Aorta (tissue), 5 donors: ENCODE measurements at places on chromosomes 1 and 21. TPM values are rescaled to one million over a fixed set of nuclear protein-coding genes. Genes with fewer than 3 reads are reported as not detected.

GRCh38 chr1:20115479-20115878 lies 3.9 kb downstream of the PLA2G2D start:
- DNase-seq = no peak

- DNase-seq = no peak
Observed at GRCh38 chr21:41220208-41220733, 52.3 kb downstream of the BACE2 start.

- no peak for DNase-seq
Observed at GRCh38 chr1:107477233-107477632, 336.4 kb downstream of the NTNG1 start.

- no peak for DNase-seq
Observed at GRCh38 chr1:201551877-201552731, 13.2 kb downstream of the NAV1 start.

DNA sequence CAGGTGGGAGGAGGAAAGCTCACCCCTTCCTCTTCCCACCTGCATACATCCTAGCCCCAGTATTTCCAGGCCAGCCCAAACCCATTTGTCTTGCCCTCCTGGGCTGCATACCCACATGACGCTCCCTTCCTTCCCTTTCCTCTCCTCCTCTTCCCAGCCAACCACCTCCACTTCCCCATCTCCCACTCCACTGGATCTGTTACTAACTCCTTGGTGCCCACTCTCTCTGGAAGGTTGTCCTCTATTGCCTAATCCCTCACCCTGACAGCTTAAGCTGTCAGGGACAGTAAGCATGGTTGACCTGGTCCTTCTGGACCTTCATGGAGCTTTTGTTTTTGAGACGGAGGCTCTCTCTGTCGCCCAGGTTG lies 23.0 kb upstream of the SYNC start:
- no peak for DNase-seq

- no peak for DNase-seq
Observed at GRCh38 chr1:75317976-75318375, 183.8 kb downstream of the LHX8 start.

DNA sequence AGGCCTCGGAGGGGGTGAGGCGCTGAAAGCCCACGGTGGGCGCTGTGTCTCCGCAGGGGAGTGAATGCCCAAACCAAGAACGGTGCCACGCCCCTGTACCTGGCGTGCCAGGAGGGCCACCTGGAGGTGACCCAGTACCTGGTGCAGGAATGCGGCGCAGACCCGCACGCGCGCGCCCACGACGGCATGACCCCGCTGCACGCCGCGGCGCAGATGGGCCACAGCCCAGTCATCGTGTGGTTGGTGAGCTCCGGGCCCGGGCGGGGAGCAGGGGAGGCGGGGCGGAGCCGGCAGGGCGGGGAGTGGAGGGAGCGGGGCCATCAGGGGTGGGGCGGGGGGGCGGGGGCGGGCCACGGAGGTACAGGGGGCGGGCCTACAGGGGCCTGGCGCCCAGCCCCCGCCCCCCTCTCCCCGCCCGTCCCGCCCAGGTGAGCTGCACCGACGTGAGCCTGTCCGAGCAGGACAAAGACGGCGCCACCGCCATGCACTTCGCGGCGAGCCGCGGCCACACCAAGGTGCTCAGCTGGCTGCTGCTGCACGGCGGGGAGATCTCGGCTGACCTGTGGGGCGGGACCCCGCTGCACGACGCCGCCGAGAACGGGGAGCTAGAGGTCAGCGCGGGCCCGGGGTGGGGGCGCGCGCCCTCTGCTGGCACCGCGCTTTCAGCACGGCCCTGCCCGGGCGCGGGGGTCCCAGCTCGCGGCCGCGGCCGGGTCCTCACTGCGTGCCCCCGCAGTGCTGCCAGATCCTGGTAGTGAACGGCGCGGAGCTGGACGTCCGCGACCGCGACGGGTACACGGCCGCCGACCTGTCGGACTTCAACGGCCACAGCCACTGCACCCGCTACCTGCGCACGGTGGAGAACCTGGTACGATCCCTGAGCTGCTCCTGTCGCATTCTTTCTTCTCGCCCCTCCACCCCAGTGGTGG lies 15.9 kb downstream of the ESPN start:
- no peak for DNase-seq

DNA sequence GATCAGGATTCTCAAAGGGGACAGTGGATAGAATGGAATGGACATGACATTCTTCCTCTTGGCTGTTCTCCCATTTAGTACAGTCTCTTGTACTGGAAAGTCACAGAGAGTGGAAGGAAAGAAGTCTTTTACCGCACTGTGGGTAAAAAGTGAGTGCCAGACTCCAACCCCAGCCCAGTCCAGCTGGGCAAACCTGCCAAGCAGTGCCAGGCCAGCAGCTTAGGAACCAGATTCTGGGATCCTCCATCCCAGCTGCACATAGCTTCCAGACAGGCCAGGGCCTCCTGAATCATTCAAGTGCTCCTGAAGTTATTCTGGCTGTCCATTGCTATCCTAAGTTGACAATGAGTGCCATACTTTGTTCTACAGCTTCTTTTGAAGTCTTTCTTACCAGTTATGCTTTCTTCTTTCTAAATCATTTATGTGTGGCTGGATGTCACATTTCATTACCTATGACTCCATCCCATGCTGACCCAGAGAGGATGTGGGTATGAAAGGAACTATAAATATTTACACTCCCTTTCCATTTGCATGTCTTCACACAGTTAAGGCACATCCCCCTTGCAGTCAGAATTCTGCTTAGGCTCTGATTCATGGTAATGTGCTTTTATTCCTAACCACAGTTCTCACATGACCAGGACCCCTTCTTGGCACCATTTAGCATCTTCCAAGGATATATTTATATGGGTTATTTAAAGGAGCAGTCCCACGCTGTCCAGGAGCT lies 88.9 kb downstream of the AK5 start:
- DNase-seq = no peak

- DNase-seq = peak; percentile 100
Observed at GRCh38 chr1:155308493-155309422, at the start of gene FDPS. Gene FDPS, plus strand, starts transcription at chr1:155308866. Its CDS starts 924 bp downstream, at chr1:155309790.

DNA sequence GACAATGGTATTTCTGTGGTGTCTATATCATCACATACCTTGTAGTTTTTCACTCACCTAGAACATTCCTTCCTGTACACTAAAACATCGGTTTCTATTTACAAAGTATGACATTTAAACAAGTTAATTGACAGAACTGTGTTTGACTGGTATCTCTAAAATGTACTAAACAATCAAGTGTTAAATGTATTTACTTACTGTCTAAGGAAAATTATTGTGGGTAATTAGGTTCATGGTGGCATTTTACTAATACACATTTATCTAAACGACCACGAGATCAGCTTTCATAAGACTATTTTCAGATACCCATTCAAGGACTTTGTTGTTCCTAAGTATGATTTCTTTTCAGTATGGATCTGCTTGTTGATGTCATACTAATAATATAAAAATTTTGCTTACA lies 115.2 kb downstream of the ADGRL2 start:
- no peak for DNase-seq

- no peak for DNase-seq
Observed at GRCh38 chr1:7528386-7529198, 242.5 kb upstream of the VAMP3 start.

THAP3 gene
- total RNA-seq = 11.0 TPM

HSD3B1 gene
- total RNA-seq = not detected

LUZP1 gene
- total RNA-seq = 42.1 TPM

HTR6 gene
- total RNA-seq = not detected
